ENCODE measurements at places on chromosomes 2 and 18. TPM values are rescaled to one million over a fixed set of nuclear protein-coding genes. Genes with fewer than 3 reads are reported as not detected.

The ELOA2 gene
- not detected for total RNA-seq

The IGFBP5 gene
- total RNA-seq, result 499 TPM

The CD226 gene
- 2.1 TPM for total RNA-seq

The MEP1B gene
- total RNA-seq, result 0.10 TPM

The RALBP1 gene
- 66.2 TPM for total RNA-seq

The E2F6 gene
- total RNA-seq, result 25.8 TPM

The SERPINB5 gene
- 25.3 TPM for total RNA-seq

The TMEM182 gene
- 386 TPM for total RNA-seq

The CROCC2 gene
- not detected for total RNA-seq

The RNU2-63P gene
- not detected for total RNA-seq

The FOXD4L1 gene
- not detected for total RNA-seq

The RAPGEF4 gene
- 11.3 TPM for total RNA-seq

The BMP10 gene
- total RNA-seq, result not detected

The TRIM43 gene
- total RNA-seq, result not detected

The SLC14A1 gene
- 4.0 TPM for total RNA-seq

The ASIC4 gene
- 0.10 TPM for total RNA-seq

The INHBB gene
- 2.8 TPM for total RNA-seq

The C1QL2 gene
- total RNA-seq, result not detected

The GAL3ST2 gene
- total RNA-seq, result not detected

The KCNK3 gene
- total RNA-seq, result 1.1 TPM

The C2orf66 gene
- total RNA-seq, result not detected

The ABI2 gene
- total RNA-seq, result 46.6 TPM

The CKAP2L gene
- total RNA-seq, result 35.3 TPM

The KANSL3 gene
- 45.2 TPM for total RNA-seq

The MAB21L4 gene
- total RNA-seq, result 23.0 TPM

The G6PC2 gene
- not detected for total RNA-seq

The SNORC gene
- total RNA-seq, result 0.41 TPM

The NAT8 gene
- not detected for total RNA-seq

The LONRF2 gene
- total RNA-seq, result 5.1 TPM

The SLC9A2 gene
- 2.4 TPM for total RNA-seq

The ABCG8 gene
- total RNA-seq, result not detected

The IL37 gene
- not detected for total RNA-seq

The PROKR1 gene
- 1.0 TPM for total RNA-seq

The RMDN2 gene
- 10.9 TPM for total RNA-seq

The CCDC85A gene
- 7.5 TPM for total RNA-seq

The TCF23 gene
- not detected for total RNA-seq

The ANKRD62 gene
- total RNA-seq, result 0.10 TPM

The ZCCHC2 gene
- 15.4 TPM for total RNA-seq

The REG3A gene
- not detected for total RNA-seq

The TMEM178A gene
- total RNA-seq, result 4.9 TPM

The IAH1 gene
- total RNA-seq, result 36.6 TPM

The CNDP2 gene
- 50.6 TPM for total RNA-seq
